ENCODE measurements at places on chromosomes 4 and X. TPM values are rescaled to one million over a fixed set of nuclear protein-coding genes. Genes with fewer than 3 reads are reported as not detected.

USP26 gene
- polyA plus RNA-seq: 0.04 TPM

DNA sequence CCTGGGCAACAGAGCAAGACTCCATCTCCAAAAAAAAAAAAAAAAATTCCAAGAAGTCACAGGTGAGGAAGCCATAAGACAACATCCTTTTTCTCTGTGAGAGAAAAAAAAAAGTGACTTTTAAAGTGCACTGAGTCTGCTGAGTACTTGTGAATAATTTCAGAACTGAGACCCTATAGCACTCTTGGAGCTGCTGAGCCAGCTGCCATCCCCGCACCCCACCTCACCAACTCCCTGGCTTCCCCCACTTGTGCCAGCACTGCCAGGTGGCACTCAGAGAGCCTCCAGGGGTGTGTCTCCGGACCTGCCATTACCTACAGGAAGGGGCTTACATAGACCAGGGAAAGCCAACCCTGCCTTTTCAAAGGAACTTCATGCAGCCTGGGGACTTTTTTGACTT lies 39.2 kb upstream of the HS3ST1 start:
- no peak for DNase-seq

DNA sequence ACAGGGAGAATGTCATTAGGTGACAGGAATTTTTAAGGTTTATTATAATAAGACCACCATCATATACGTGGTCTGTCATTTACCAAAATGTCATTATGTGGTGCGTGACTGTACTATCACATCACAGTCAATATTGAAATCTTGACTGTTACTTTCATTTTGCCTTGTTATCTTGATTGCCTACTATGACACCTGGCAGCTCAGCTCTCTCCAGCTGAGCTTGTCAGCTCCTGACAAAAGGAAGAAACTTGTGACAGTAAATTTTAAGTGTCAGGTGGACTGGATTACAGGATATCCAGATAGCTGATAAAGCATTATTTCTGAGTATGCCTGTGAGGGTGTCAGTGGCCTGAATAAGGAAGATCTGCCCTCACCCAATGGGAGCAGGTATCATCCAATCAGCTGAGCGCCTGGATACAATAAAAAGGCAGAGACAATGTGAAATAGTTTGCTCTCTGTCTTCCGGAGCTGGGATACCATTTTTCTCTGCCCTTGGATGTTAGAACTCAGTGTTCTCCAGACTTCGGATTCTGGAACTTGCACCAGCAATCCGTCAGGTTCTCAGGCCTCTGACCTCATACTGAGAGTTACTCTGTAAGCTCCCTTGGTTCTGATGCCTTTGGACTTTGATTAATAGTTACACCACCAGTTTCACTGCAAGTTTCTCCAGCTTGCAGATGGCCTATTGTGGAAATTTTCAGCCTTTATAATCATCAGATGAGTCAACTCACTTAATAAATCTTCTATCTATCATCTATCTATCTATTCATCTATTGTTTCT lies 1454.7 kb upstream of the IGFBP7 start:
- DNase-seq: no peak

DNA sequence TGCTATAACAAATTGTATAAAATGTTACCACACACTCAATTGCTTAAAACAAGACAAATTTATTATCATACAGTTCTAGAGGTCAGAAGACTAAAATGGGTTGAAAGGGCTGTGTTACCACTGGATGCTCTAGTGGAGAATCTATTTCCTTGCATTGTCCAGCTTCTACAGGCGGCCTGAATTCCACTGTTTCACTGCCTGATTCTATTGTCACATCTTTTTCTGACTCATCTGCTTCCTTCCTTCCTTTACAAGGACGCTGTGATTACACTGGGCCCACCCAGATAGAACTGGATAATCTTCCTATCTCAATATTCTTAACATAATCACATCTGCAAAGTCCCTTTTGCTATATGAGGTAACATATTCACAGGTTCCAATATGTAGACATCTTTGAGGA lies 19.4 kb upstream of the ARMCX1 start:
- DNase-seq: no peak

- DNase-seq: no peak
Measured at GRCh38 chr4:35503435-35503834, 740.9 kb downstream of the ARAP2 start.

- no peak for DNase-seq
Measured at GRCh38 chr4:182888891-182889290, 28.3 kb downstream of the DCTD start.

DNA sequence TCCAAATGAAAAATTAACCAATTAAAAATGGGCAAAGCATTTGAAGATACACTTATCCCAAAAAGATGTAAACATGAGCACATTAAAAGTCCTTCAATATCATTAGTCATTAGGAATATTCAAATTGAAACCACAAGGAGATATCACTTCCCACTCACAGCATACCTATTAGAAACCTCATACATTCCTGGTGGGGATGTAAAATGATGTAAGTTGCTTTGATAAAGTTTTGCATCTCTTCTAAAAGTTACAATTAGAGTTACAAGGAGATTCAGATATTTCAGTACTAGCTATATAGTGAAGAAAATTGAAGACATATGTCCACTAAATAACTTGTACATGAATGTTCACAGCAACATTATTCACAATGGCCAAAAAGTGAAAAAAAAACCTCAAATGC lies 1109.3 kb upstream of the LCORL start:
- no peak for DNase-seq

FAM9C gene
- polyA plus RNA-seq: 0.27 TPM

- DNase-seq: peak; percentile 87
Measured at GRCh38 chr4:88803600-88804096, 106.0 kb upstream of the NAP1L5 start.

STX18 gene
- 55.7 TPM for polyA plus RNA-seq

DNA sequence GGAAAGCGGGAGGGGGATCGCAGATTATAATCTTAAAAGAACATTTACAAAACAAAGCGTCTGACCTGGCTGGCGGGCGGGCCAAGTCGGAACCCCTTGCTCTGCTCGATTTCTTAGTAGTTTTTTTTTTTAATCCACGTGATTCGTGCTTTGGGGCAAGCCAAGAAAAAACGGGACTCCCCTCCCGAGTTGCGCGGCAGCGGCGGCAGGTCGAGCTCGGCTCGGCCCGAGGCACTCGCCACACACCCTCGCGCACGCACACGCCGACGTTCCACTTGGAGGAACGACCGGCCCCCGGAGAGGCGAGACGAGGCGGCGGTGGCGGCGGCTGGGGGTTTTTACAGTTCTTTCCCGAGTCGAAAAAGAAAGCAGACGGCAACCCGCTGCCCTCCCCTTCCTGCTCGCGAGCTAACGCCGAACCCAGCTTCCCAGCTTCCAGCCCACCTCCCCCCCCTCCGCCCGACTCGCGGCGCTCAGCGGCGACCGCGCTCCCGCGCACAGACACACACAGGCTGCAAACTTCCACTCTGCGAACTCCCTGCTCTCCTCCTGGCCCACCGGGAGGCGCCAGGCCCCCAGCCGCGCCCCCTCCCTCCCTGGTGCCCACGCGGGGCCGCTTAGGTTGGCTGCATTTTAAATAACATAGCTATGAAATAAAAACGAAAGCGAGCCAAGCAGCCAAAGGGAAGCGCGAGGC lies 1.2 kb downstream of the BCOR start:
- no peak for DNase-seq

- DNase-seq: no peak
Measured at GRCh38 chrX:70762285-70762684, 146.2 kb downstream of the TEX11 start.

SAGE1 gene
- 0.07 TPM for polyA plus RNA-seq

GRCh38 chrX:148416142-148416541 lies 84.3 kb upstream of the AFF2 start:
- DNase-seq: no peak

GRCh38 chr4:114690571-114690970 lies 92.0 kb downstream of the UGT8 start:
- DNase-seq: no peak

RAB41 gene
- 1.3 TPM for polyA plus RNA-seq

DNA sequence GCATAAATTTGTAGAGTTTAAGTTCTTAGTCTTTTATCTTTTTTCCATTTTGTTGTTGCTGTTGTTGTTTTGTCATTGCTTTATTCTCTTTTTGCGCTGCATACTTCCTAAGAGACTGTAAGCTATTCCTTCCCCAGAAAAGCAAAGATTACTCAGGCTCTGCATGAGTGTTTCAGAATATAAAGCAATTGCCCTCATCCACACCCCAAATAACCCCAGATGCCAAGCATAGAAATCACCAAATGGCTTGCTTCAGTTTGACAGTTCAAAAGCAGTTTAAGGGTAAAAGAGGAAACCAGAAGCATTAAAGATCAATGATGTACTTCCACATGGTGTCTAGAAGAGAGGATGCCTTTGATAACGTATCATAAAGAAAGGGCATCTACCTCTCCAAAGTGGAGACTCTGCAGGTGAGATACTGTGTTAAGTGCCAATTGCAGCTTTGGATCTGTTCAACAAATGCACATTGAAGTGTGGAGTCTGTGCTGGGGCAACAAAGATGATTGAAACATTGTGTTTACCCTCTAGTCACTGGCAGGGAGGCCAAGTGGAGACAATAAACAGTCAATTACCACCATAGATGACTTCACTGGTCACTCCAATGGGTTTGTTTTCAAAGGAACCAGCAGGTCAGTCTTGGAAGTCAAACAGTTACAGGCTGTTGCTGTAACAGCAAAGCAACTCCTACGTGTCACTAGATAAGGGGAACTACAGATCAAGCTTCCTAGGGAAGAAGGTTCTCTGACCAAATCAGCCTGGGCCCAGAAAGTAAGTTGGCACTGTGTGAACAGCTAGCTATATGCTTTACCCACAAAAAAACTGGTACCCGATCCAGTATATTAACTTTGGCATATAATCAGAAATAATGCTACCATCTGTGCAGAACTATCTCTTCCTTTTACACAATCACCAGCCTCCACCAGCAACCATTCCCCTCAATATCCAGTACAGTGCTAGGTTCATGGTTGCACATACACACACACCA lies 40.6 kb upstream of the IL21 start:
- no peak for DNase-seq

GRCh38 chrX:115147220-115147619 lies 42.0 kb upstream of the RBMXL3 start:
- DNase-seq: no peak

DNA sequence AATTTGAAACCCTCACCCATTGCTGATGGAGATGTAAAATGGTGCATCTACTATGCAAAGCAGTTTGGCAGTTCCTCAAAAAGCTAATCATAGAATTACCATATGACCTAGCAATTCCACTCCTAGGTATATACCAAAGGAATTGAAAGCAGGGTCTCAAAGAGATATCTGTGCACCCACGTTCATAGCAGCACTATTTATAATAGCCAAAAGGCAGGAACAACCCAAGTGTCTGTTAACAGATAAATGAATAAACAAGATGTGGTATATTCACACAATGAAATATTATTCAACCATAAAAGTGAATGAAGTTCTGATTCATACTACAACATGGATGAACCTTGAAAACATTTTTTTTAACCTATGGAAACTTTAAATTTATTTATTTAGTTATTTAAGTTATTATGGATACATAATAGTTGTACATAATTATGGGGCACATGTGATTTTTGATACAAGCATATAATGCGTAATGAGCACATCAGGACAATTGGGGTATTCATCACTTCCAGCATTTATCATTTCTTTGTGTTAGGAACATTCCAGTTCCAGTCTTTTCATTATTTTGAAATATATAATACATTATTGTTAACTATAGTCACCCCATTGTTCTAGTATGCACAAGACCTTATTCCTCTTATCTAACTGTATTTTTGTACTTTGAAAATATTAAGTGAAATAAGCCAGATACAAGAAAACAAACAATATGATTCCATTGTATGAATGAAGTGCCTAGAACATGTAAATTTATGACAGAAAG lies 205.6 kb upstream of the CNKSR2 start:
- DNase-seq: no peak

- no peak for DNase-seq
Measured at GRCh38 chrX:24153178-24153795, 3.8 kb downstream of the ZFX start.

SPANXN3 gene
- not detected for polyA plus RNA-seq

DNA sequence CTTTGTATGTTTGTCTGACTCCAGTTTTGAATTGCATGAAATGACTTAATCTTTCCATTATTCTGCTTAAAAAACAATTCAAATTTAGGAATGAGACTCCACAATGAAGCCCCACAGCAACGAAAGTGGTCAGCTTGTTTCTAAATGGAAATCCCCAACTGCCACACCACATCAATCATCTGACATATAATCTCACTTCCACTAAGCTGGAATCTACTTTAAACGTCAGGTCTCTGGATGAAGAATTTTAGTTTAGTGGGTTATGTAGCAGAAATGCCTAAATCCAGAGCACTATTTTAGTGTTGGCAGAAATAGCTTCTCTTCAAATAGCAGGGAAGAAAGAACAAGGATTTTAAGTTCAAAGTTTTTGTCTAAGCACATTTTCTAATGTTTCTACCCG lies 1.7 kb upstream of the BMP2K start:
- no peak for DNase-seq

GRCh38 chrX:147550217-147550616 lies 361.5 kb upstream of the FMR1 start:
- no peak for DNase-seq

GRCh38 chrX:107743995-107744394 lies 31.6 kb downstream of the TSC22D3 start:
- no peak for DNase-seq

DNA sequence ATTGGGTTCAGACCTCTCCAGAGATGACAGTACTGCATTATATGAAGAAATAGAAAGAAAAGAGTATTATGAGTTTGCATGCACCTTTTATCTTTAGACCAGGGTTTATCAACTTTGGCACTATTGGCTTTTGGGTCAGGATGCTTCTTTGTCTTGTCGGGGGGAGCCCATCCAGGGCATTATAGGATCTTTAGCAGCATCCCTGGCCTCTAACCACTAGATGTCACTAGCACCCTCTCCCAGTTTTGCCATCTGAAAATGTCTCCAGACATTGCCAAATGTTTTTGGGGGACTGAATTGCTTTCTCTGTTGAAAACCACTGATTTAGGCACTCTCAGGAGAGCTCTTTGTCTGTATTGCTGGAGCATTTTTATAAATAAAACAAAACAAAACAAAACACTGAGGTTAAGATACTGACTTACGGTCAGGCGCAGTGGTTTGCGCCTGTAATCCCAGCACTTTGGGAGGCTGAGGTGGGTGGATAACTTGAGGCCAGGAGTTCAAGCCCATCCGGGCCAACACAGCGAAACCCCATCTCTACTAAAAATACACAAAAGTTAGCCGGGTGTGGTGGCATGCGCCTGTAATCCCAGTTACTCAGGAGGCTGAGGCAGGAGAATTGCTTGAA lies 23.6 kb downstream of the CA5B start:
- DNase-seq: no peak

GRCh38 chr4:87843936-87844335 lies 11.2 kb downstream of the MEPE start:
- DNase-seq: no peak

Data from left lung (tissue), 14 donors.